IgD-negative memory B cell (primary cell): ENCODE measurements at places on chromosomes 2 and 18. TPM values are rescaled to one million over a fixed set of nuclear protein-coding genes. Genes with fewer than 3 reads are reported as not detected.

The TMEM169 gene
- 0.53 TPM for polyA plus RNA-seq

The ARHGAP25 gene
- polyA plus RNA-seq: 217 TPM

The PPP1R1C gene
- not detected for polyA plus RNA-seq

The GPR55 gene
- polyA plus RNA-seq: 1.9 TPM

The KYNU gene
- 59.5 TPM for polyA plus RNA-seq

The CERKL gene
- 13.0 TPM for polyA plus RNA-seq

The FAM228A gene
- polyA plus RNA-seq: not detected

The CD8B gene
- 1.1 TPM for polyA plus RNA-seq

The BCL11A gene
- 189 TPM for polyA plus RNA-seq

The SRD5A2 gene
- polyA plus RNA-seq: not detected

The SH3YL1 gene
- polyA plus RNA-seq: 18.8 TPM

The ARHGAP28 gene
- polyA plus RNA-seq: not detected

The ACVR1C gene
- polyA plus RNA-seq: 0.23 TPM

The FAM237A gene
- not detected for polyA plus RNA-seq

The TMEM178A gene
- polyA plus RNA-seq: not detected

The CENPA gene
- polyA plus RNA-seq: not detected

The NFU1 gene
- polyA plus RNA-seq: 87.2 TPM

The ATL2 gene
- 24.6 TPM for polyA plus RNA-seq

The OXER1 gene
- 0.63 TPM for polyA plus RNA-seq

The CHRNG gene
- not detected for polyA plus RNA-seq

The XDH gene
- not detected for polyA plus RNA-seq

The NT5C1B gene
- polyA plus RNA-seq: 0.55 TPM

The DOK6 gene
- polyA plus RNA-seq: not detected

The PJVK gene
- polyA plus RNA-seq: 0.15 TPM

The STPG4 gene
- not detected for polyA plus RNA-seq

The SLC8A1 gene
- not detected for polyA plus RNA-seq

The MBD5 gene
- polyA plus RNA-seq: 6.8 TPM

The FAM124B gene
- polyA plus RNA-seq: not detected

The NOSTRIN gene
- not detected for polyA plus RNA-seq

The NEU2 gene
- polyA plus RNA-seq: not detected

The C2orf72 gene
- not detected for polyA plus RNA-seq

The AGAP1 gene
- polyA plus RNA-seq: not detected

The DCTN1 gene
- polyA plus RNA-seq: 71.4 TPM

The NTSR2 gene
- polyA plus RNA-seq: not detected

The TRIM43 gene
- polyA plus RNA-seq: not detected

The CABYR gene
- 2.0 TPM for polyA plus RNA-seq

The HRH4 gene
- polyA plus RNA-seq: not detected

The DES gene
- polyA plus RNA-seq: not detected

The NRBP1 gene
- polyA plus RNA-seq: 69.2 TPM

The POTEC gene
- not detected for polyA plus RNA-seq

The L3MBTL4 gene
- polyA plus RNA-seq: 0.61 TPM

The XRCC5 gene
- polyA plus RNA-seq: 234 TPM

The NR4A2 gene
- 22.7 TPM for polyA plus RNA-seq

The SIX3 gene
- not detected for polyA plus RNA-seq

The ZNF638 gene
- polyA plus RNA-seq: 60.3 TPM

The CWC22 gene
- 25.8 TPM for polyA plus RNA-seq

The RALBP1 gene
- polyA plus RNA-seq: 49.8 TPM

The ASXL3 gene
- polyA plus RNA-seq: not detected

The CFC1 gene
- polyA plus RNA-seq: not detected

The CYTIP gene
- polyA plus RNA-seq: 83.6 TPM

The UPP2 gene
- polyA plus RNA-seq: not detected

The CTAGE1 gene
- polyA plus RNA-seq: not detected

The FOXI3 gene
- not detected for polyA plus RNA-seq

The SCN3A gene
- polyA plus RNA-seq: 0.85 TPM

The ANO7 gene
- not detected for polyA plus RNA-seq

The NYAP2 gene
- polyA plus RNA-seq: not detected

The MCEE gene
- 25.9 TPM for polyA plus RNA-seq
